ENCODE measurements at places on chromosomes 1 and 21.

- DNase-seq, result peak; percentile 89
Observed at GRCh38 chr1:204080163-204080903, 7.4 kb downstream of the SOX13 start.

DNA sequence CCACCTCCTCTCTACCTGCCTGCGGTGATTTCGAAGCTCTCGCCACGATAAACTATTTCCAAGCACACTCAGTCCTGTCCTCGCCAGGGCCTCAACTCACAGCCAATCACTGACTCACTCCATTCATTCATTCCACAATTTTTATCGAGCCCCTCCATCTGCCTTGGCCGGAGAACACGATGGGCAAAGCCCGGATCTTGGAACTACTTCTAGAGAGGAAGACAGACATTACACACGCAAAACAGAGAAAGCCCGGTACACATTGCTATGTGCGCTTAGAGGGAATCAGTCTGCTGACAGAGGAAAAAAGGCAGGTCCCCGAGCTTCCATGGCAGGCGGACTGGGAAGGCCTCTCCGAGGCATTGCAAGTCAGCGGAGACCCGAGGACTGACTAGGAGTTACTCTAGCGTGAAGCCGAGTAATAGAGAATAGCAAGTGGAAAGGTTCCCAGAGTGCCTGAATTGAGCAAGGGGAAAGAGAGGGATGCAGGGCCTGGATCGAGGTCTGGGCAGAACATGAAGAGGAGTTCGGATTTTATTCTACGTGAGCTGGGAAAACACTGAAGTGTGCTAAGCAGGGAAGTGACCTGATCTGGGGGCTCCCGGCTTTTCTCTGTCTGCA is 54.2 kb upstream of the DNAJC6 start:
- no peak for DNase-seq

DNA sequence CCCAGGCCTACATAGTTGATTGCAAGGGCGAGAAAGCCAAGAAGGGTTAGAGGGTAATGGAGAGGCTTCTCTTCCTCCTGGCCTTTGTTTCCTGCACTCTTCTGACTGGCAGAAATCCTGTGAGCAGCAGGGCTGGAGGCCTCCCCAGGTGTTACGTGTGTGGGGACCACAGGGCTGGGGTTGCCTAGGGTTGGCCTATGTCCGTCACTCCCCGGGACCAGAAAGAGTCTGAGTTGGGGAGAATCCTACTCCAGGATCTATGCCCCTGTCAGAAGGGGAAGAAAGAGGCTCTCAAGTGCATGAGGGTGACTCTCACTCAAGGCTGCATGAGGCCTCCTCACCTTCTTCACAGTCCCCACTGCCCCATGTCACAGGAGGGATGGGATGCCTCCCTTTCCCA is 38.5 kb downstream of the IGFN1 start:
- DNase-seq, result no peak

DNA sequence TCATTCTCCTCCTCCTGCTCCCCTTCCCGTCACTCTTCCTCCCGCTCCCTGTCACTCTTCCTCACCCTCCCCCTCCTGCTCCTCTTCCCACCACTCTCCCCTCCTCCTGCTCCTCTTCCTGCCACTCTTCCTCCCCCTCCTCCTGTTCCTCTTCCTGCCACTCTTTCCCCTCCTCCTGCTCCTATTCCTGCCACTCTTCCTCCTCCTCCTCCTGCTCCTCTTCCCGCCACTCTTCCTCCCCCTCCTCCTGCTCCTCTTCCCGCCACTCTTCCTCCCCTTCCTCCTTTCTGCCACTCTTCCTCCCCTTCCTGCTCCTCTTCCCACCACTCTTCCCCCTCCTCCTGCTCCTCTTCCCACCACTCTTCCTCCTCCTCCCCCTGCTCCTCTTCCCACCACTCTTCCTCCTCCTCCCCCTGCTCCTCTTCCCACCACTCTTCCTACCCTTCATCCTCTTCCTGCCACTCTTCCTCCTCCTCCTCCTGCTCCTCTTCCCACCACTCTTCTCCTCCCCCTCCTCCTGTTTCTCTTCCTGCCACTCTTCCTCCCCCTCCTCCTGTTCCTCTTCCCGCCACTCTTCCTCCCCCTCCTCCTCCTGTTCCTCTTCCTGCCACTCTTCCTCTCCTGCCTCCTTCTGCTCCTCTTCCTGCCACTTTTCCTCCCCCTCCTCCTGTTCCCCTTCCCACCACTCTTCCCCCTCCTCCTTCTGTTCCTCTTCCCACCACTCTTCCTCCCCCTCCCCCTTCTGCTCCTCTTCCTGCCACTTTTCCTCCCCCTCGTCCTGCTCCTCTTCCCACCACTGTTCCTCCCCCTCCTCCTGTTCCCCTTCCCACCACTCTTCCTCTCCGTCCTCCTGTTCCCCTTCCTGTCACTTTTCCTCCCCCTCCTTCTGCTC is 28.7 kb upstream of the ARTN start:
- DNase-seq, result no peak

GRCh38 chr21:37496972-37497371 is 130.4 kb downstream of the DYRK1A start:
- no peak for DNase-seq

DNA sequence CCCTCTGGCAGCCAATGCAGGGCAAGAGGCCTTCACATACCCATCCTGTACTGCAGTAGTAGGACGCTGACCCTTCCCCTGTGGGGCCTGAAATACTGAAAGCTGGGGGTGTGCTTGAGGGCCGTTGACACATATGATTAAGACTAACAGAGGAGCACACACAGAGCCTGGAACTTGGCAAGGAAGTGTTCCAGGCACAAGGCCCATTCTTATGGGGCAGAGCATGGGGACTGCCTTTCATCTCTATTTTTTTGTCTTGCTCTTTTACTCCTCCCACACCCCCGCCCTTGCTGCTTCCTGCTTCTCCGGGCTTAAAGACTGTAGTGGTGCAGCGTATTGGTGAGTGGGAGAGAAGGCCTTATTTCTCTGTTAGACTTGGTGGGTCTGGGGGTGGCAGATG is 137.4 kb downstream of the BACH1 start:
- DNase-seq, result no peak

DNA sequence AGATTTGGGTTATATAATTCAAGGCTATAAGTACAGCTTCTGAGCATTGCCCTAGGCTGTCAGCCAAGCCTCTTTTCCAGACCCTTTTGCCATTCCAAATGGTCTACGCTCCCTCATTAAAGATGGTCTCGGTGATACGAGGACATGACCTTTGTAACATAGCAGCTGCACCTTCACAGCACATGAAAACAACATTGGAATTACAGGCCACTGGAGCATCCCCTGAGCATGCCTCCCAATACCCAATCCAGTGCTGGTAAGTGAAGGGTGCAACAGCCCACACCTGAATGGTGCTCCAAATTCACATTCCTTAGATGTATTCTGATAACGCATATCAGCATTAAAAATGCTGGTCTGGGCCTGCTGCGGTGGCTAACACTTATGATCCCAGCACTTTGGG is 20.1 kb upstream of the PTPRF start:
- DNase-seq, result no peak

DNA sequence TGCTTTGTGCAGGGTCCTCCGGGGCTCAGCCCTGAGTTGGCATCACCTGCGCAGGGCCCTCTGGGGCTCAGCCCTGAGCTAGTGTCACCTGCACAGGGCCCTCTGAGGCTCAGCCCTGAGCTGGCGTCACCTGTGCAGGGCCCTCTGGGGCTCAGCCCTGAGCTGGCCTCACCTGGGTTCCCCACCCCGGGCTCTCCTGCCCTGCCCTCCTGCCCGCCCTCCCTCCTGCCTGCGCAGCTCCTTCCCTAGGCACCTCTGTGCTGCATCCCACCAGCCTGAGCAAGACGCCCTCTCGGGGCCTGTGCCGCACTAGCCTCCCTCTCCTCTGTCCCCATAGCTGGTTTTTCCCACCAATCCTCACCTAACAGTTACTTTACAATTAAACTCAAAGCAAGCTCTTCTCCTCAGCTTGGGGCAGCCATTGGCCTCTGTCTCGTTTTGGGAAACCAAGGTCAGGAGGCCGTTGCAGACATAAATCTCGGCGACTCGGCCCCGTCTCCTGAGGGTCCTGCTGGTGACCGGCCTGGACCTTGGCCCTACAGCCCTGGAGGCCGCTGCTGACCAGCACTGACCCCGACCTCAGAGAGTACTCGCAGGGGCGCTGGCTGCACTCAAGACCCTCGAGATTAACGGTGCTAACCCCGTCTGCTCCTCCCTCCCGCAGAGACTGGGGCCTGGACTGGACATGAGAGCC is 22.7 kb downstream of the COL6A1 start:
- no peak for DNase-seq

- no peak for DNase-seq
Observed at GRCh38 chr1:117511273-117511672, 94.6 kb upstream of the TENT5C start.

- peak; percentile 77 for DNase-seq
Observed at GRCh38 chr1:160193091-160193819, 2.9 kb downstream of the CASQ1 start.

DNA sequence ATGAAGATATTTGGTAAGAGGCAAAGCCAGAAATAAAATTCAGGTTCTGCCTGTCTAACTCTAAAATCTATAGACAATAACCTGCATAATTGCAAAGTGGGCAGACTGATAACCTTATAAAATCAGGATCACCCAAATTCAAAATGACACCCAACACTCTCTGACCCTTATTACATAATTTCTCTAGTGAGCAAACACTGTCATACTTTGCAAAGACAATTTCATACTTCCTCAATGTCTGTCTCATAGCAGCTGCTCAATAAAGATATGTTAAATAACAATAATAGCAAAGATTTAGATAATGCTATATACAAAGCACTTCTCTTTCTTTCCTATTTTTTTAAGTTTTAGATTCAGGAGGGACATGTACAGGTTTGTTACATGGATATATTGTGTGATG is 118.5 kb downstream of the UCHL5 start:
- DNase-seq, result no peak

- no peak for DNase-seq
Observed at GRCh38 chr1:157001304-157001703, 44.2 kb downstream of the ARHGEF11 start.

DNA sequence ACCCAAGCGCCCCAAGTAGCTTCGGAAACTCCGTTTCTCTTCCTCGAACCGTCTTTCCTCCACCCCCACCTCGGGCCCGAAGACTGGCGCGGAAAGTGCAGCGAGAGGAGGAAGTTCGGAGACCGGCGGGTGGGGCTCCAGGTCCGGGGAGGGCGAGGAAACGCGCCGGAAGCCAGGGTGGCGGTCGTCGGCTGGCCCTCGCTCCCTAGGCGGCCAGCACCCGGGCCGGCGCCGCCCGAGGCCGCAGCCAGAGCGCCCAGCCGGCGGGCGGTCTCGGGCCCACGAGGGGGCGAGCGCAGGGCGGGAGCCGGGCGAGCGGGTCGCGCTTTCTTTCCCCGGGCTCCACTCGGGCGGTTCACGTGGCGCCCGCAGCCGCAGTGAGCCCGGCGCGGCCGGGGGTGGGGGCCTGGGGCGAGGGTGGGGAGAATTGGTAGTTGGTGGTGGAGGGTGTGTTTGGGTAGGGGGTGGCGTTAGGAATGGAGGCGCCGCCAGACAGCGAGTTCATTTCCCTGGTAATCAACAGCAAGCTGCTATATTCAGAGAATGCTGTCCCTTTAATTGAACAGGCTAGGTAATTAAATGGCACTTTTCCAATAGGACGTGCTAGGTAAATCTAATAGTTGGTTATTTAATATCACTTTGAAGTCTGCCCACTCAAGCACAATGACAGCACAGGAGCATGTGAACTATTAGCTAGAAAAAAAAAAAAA is 6.7 kb downstream of the LMO4 start:
- DNase-seq, result peak; percentile 18

GRCh38 chr1:246005067-246005466 is 502.0 kb downstream of the SMYD3 start:
- DNase-seq, result peak; percentile 82

DNA sequence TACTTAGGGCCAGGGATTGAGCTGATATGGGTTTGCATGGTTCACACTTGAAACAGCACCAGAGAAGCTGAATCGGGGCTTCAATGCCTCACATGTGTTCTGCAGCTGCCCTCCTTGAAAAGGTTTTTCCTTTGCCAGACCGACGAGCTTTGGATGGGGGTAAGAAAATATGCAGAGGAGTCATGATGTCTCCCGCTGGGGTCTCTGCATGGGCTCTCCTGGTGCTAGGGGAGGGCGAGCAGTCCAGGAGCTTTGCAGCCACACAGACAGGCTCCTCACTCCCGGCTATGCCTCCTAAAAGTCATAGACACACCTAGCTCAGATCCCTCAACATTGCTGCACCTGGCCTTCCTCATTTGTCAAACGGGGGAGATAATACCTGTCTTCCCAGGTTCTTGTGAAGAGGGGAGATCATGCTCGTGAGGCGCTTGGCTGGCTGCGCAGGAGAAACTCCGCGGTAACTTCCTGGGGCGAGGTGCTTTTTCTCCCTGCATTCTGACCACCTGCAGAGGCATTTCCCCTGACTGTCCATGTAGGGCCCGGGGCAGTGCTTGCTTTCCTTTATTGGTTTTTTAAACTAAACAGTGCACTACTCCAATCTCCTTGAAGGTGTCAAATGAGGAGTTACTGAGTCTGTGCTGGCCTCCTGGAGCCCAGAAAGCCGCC is 112.4 kb downstream of the PLXNA2 start:
- DNase-seq, result no peak

DNA sequence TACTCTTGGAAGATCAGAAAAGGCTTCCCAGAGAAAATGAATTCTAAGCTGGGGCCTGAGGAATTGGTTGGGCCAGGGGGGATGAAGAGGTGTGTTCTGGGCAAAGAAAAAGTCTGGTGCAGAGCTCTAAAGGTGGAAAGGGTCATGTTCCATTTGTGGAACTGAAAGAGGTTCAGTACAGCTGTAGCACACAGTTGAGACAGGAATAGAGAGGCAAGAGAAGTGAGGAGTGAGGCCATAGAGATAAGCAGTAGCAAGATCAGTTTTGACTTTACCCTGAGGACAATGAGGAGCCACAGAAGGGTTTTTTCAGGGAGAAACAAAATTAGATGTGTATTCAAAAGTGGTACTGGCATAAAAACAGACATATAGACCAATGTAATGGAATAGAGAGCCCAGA is 30.3 kb upstream of the MUTYH start:
- DNase-seq, result no peak

- DNase-seq, result no peak
Observed at GRCh38 chr1:229841230-229841629, 215.2 kb downstream of the URB2 start.

- DNase-seq, result peak; percentile 36
Observed at GRCh38 chr1:52552236-52552504, 722 bp downstream of the TUT4 start.

DNA sequence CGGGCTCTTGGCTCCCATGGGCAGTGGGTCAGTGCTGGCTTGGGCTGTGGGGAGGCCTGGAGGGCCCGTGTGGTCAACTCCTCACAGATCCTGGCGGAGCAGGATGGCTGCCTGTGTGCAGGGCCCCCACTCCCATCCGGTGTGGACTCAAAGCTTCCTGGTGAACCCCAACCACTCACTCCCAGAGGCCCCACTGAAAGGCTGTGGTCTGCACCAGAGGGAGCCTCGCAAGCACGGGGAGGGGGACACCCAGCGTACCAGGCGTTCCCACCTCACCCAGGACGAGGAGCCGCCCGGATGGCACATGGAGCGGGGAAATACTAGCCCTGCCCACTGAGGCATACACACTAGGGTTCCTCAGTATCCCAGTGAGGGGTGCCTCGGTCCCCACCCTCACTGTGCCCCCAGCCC is 75.4 kb upstream of the ACTRT2 start:
- no peak for DNase-seq

DNA sequence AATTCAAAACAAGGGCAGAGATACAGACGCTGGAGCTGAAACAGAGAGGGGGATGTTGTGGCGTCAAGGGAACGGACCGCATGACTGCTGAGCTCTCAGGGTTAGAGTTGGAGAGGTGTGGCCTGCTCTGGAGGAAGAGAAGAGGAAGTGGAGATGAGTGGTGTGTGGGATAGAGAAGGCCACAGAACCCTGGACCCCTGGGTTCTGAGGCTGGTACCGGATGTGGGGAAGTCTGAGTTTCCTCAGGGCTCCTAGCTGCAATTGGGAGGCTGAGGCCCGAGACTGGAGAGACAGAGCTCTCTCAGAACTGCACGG is 1.8 kb downstream of the BCAN start:
- no peak for DNase-seq

All from brain microvascular endothelial cell (primary cell).